Right atrium auricular region (tissue), 2 donors: ENCODE measurements at places on chromosomes 16 and 17. TPM values are rescaled to one million over a fixed set of nuclear protein-coding genes. Genes with fewer than 3 reads are reported as not detected.

DNA sequence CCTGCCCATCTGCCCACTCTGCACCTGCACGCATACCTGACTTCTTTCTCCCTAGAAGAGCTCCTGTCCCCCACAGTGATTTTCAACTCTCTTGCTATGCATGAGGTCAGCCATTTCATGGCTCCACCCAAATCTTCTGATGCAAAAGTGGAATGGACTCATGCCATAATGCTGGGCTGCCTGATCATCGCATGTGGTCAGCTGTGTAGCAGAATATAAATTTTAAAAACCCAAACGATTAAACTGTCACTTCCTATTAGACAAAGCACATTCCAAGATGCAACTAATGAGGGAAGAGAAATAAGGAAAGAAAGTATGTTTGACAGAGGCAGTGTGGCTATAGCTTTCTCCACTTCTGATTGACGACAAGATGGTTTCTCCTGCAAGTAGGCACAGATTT is 26.1 kb downstream of the GRIN2A start:
- no peak for DNase-seq

KRTAP4-1 gene
- total RNA-seq, result not detected

DNA sequence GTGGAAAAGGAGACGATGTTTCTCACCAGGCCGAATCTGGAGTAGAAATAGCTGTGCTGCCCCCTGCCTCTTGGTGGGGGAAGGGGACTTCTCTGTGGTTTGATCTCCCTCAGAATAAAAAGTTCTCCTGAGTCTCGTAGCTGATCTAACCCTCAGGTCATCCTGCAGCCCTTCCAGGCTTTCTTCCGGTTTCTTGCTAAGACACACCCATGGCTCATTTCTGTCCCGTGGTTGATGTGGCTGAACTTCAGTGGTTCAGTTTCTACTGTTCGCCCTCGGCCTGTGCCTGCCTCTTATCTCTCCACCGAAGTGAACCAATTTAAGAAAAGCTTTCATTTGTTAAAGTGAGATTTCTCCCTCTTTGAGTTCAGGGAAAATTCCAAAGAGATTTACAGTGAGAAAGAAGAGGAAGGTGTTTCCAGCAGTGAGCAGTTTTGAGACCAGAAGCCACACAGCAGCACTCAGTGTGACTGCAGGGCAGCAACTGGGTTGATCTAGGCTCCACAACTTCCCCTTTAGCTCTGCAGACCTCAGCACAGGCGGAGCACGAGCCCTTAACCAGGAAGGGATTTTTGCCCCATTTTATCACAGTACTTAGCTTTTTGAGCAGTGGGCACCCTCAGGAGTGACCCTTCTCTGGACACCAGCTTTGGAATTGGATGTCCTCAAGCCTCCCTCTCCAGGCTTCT is 34.9 kb upstream of the CACNG5 start:
- no peak for DNase-seq

- no peak for DNase-seq
Measured at GRCh38 chr16:55754056-55754455, 78.8 kb downstream of the CES1 start.

- DNase-seq, result no peak
Measured at GRCh38 chr17:35907691-35908090, 22.9 kb downstream of the RDM1 start.

ZNF267 gene
- 4.5 TPM for total RNA-seq

DNA sequence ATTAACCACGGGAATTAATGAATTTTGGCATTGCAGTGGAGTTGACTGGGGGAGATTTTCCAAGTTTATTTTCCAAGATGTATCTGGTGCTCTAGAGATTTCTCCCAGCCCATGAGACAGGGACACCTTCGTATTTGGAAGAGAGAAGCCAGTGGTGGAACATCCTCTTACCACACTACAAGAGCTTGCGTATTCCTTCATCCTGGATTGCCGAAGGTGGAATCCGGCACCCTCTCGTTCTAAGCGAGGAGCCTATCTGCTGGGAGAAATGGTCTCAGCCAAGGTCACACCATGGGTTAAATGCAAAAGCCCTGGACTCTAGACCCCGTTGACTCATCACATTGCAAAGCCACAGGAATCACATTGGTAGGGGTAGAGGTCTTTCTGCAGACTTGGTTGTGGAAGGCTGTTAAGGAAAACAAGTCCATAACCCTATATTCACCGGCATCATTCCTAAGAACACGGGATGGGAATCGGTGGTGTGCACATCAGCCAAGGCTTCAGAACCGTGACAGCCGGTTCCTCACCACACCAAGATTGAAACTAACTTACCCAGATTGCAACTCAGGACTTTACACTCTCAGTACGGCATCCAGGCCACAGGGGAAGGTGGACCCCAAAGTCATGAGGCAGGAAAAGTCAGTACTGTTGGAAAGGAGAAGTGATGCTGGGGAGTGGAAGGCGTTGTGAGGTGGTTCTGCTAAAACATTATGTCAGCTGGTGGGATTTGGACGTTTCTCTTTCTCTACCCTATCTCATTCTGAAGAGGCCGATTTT is 259.8 kb downstream of the CPPED1 start:
- DNase-seq, result no peak
